Kidney epithelial cell (primary cell): ENCODE measurements at places on chromosomes 13 and 19.
A peak's percentile ranks its signal among the peaks of the same experiment; 100 is the strongest.

- DNase-seq = no peak
Observed at GRCh38 chr19:50490991-50491472, 14.4 kb upstream of the GARIN5A start.

- no peak for DNase-seq
Observed at GRCh38 chr19:19214159-19214490, 2.4 kb downstream of the NCAN start.

GRCh38 chr13:76387566-76387965 lies 498.6 kb downstream of the KCTD12 start:
- no peak for DNase-seq

DNA sequence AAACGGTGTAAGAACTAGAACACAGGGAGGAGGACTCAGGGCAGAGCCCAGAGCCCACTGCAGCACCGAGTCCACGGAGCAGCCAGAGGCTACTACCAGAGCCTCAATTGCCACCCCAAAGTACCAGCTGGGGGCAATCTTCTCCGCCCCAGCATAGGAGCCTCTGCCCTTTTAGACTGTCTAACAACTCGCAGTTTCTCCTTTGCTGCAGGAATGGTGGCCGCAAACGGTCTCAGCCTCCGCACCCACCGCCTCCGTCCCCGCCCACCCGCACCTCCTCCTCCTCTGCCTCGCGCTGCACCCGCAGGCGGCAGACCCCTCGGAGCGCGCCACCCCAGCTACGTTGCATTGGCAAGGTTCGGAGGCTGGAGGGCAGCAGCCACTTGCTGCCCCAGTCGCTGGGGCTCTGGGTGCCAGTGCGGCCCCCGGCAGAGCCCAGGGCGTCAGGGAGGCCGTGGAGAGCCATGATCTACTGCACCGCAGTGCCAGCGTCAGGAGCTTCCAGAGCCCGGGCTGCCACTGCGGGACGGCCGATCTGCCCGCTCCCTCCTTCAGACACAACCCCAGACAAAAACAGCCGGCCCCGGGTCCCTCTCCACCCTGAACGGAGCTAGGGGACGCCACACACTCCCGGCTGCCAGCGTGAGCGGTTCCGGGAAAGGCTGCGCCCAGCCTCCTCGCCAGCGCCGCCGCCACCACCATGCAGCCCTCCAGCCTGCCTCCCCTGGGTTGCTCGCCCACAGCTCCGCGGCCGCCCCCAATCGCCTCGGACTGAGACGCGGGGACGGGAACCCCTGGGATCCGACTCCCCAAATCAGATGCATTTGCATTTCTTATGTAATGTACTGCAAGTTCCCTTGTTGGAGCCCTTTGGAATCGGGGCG lies 1.8 kb downstream of the FGF14 start:
- no peak for DNase-seq

DNA sequence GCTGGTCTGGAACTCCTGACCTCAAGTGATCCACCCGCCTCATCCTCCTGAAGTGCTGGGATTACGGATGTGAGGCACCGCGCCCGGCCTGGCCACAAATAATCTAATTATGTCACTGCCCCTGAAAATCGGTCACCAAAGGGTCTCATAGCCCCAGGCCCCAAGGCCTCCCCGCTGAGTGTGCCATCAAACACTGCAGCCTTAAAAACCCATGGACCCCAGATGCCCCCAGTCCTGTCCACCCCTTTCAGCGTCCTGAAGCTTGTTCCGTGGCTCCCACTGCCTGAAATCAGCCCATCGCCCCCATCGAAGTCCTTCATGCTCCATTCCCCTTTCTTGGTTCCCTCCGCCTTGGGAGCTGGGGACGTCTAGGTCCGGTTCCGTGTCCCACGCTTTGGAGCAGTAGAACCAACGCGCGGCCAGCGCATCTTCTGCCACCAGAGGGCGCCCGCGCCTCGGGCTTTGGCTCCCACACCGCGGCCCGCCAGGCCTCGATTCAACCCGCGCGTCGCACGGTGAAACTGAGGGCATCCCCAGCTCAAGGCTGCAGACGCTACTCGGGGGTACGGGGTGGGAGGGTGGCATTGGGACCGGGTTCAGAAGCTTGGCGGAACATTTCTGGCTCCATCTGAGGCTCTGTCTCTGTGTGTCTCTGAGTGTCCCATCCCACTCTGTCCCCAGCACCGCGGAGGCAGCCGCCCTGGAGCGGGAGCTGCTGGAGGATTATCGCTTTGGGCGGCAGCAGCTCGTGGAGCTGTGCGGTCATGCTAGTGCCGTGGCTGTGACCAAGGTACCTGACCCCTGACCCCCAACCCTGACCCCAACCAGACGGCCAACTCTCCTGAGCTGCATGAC lies 3.5 kb downstream of the YJEFN3 start:
- no peak for DNase-seq

DNA sequence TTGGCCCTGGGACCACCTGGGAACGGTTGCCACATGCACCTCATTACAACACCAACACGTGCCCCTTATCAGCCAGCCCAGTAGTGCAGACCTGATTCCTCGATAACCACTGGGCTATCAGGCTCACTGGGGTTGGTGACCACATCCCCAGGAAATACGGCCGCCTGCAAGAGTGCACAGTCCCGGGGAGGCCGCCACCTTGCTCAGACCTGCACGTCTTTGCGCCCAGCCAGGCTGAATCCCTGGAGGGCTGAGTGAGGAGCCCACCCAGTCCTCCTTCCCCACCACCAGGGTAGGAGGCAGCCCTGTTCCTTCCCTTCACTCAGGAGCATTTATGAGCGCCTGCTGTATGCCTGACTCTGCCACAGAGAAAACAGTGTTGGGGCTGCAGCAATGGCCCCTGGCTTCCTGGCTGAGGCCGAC lies 67.8 kb downstream of the CEBPG start:
- no peak for DNase-seq

GRCh38 chr13:24080134-24080533 lies 80.4 kb upstream of the SPATA13 start:
- no peak for DNase-seq

DNA sequence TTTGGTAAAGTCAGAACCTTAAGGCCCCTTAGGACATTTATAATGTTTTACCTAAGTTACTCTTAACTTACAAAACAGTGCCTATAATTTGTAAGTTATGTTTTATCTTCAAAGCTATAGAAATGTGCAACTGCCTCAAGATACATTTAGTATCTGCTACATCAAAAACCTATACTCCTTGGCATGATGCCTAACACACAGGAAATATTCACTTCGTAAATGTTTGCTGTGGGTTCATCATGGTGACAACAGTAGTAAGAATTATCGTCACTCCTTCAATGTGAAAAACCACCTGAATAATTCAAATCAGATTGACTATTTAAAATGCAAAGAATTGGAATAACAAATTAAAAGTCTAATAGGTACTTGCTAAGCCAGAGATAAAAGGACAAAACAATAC lies 184.1 kb downstream of the DIAPH3 start:
- no peak for DNase-seq

DNA sequence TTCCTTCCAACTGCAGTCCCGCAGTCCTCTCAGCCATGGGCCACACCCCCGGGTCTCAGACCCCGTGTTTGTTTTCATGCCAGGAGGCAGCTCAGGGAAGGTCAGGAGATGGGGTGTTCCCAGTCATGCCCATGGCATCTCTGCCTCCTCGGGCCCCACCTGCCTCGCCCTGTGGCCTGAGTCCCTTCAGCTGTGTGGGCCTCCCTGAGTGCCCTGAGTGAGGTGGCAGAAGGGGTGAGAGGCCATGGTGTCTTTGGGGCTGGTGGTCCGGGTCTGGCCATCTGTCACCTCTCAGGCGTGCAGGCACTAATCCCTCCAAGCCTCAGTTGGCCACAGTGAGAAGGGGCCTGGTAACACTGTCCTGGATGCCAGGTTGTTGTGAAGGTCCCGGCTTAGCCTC lies 10.9 kb upstream of the KDM4B start:
- DNase-seq = no peak

GRCh38 chr13:79126706-79127105 lies 279.3 kb downstream of the RBM26 start:
- no peak for DNase-seq

DNA sequence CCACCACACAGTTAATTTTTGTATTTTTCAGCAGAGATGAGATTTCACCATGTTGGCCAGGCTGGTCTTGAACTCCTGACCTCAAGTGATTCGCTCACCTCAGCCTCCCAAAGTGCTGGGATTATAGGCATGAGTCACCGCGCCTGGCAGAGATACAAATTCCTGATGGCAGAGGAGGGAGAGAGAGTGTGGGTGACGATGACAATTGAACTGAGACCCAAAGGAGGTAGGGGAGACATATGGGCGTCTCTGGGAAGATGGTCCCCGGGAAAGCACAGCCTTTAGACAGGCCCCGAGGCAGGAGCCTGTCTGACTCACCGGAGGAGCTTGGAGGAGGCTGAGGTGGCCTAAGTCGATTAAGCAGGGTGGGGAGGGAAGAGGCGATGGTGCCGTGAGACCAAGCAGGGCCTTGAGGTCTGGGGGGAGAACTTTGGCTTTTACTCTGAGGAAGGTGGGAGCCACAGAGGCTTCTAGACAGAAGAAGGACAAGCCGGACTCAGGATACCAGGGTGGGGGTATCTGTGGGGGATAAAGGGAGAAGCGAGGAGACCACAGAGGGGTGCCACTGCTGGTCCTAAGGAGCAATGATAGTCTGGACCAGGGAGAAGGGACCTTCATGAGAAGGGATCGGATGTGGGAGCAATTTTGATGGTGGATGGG lies 38.2 kb downstream of the ARRDC2 start:
- DNase-seq = peak; percentile 53

DNA sequence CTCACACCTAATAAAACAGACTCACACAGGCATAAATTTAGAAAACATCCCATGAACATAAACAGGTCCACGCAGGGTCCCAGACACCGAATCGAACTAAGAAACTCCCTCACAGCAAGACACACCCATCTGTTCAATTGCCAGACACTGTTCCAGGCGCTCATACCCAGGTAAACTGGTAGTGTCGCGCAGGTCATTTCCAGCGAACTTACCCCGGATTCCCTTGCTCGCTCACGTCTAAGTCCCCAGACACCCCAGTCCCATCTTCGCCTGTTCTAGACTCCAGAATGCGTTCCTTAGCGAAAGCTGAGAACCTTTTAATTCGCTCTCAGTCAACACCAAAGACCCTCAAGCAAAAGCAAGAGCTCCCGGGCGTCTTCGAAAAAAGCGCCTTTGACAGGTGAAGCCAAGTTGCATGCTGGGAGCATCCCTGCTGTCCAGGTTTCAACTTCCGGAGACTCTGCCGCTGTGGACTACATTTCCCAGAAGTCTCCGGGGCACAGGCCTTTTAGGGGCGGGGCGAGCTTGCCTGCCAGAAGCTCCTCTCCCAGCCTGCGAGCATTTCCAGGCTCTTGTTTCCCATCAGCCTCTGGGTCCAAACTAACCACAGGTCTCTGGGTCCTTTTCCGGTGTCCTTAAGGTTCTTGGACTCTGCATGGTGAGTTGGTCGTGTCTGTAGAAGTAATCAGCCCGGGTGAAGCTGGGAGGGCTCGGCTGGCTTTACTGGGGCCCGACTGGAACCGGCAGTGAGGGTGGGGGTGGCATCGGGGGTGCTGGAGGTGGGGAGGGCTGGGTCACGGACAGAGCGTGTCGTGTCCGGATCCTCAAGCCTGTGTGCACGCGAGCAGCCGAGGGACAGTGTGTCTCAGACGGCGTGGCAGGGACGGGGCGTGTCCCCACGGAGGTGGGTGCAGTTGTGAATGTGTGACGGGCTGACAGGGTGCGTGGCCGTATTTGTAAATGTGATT lies at the start of gene ZNF283:
TSS of gene ZNF283 (plus strand) at position 535 of the 968 bp plus-strand sequence. CDS start 6,184 bp downstream, outside the sequence.
- peak; percentile 88 for DNase-seq

DNA sequence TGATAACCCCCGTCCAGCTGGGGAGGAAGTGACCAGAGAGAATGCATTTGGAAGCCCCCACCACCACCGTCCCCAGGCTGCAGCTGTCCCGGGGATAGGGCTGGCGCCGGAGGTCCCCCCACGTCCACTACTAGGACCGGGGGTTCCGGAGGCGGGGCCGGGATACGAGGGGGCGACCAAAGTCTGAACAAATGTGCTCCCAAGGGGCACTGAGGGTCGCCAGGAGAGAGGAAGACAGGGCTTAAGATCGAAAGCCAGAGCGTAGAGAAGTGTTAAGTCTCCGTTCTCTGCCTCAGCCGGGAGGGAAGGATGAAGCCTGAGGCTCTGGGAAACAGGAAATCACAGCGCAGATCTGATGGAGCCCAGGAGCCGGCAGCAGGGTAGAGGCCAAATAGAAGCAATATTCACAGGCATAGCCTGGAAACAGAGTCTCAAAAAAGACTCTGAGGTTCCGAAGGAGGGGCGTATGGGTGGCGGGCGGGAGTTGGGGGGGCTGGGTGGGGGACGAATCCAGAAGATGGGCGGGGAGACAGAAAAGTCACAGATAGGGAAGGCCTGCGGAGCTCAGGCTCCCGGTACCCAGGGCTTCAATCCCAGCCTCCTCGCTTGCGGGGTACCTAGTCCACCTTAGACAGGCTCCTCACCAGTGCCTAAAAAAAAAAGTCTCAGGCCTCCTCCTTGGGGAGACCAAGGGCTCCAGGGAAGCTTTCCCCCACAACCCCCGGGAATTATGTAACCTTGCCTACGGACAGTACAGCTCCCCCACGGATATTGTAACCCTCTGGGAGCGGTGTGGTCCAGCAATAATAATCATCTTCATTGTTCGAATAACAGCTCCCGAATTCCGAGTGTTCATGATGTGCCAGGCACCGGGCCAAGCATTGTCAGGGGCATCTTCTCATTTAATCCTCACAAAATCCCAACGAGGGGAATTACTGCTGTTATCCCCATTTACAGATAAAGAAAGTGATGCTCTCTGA lies 1.1 kb upstream of the ERF start:
- no peak for DNase-seq

- no peak for DNase-seq
Observed at GRCh38 chr19:53898636-53899341, 10.3 kb upstream of the CACNG7 start.

DNA sequence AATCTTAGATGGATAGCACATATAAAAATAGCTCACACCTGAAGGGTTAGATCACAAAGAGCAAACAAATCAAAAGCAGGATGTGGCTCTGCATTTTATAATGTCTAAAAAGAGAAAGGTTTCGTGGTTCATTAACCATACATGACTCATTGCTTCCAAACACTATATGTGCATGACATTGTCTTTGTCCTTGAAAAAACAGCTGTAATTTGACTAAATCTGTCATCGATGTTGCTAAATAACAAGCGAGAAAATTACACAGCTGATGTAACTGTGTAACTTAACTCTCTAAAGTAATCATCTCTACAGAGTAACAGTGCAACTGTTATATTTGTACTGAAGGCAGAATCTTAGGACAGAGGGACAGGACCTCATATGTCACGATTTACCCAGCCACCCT lies 383.1 kb upstream of the GPC6 start:
- peak; percentile 86 for DNase-seq
